ENCODE measurements at places on chromosomes 5 and 9.

- DNase-seq: no peak
Measured at GRCh38 chr9:130303613-130304055, 38.1 kb downstream of the HMCN2 start.

- DNase-seq: no peak
Measured at GRCh38 chr5:91018712-91019371, 364.3 kb downstream of the ARRDC3 start.

DNA sequence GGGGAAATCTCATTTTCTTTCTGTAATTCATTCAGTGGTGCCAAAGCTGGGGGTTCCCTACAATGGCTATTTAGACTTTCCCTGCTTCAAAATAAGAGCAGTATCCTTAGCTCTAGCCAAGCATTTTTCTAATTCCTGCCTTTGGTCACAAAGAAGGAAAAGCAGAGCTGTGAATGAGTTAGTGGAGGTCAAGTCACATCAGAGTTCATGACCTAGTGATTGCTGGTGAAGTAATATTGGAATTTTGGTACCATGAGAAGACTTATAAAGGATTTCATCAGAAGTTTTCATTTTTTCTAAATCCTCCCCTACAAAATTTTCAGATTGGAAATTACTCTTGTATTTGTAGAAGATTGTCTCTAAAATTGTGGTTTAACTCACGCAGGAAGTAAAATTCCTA lies 28.0 kb downstream of the DNAJC21 start:
- no peak for DNase-seq

- no peak for DNase-seq
Measured at GRCh38 chr9:114908104-114908622, 22.2 kb downstream of the TNFSF8 start.

DNA sequence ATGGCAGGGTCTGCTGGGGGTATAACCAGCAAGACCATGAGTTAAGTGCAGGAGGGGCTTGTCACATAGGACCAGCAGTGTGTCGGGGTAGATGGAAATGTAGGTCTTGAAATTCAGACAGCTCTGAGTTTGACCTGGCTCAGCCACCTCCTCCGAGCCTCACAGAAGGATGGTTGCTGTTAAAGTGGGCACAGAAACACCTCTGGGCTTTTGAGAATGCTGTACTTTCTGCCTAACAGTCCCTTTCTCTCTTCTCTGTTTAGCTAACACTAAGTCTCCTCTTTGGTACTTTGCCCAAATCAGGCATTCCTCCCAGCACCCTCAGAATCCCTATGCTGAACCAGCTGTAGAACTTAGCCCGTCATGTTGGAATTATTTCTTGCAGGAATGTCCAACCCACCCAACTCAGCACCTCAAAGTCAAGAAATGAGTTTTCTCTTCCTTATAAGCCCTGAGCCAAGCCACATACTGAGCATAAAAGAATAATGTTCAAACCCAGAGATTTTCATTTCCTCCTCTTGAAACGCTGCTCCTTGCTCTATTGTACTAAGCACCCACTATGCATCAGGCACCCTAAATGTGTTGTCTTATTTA lies 41.7 kb upstream of the MATR3 start:
- no peak for DNase-seq

DNA sequence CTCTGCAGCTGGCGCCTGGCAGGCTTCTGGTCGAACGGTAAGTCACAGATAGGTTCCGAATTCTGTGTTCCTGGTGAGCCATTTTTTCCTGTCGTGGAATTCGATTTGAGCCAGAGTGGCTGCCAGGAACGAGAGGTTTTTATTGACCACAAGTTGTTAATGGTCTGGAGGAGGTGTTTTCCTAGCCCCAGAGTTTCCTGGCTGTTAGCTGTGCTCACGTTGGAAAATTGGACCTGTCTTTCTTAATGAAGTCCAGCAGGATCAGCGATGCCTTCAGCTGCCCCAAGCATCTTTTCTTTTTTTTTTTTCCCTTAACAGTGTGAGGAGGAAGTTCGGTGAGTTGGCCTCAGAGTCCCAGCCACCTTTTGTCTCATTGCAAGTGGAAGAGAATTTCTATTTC lies 62.9 kb downstream of the COL5A1 start:
- DNase-seq: no peak

DNA sequence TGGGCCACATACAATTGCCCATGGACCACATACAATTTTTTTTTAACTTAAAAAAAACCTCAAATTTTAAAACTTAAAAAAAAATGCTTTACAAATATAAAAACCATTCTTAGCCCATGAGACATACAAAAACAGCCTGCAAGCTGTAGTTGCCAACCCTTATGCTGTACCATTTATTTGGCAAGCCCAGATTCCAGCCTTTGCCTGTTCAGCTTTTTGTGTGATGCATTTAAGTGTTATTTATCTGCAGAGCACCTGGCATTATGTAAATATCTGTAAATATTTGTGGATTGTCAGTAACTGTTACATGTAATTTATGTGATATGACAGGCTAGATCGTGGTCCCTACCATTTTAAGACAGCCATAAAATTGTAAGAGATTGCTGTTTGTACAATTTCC lies 32.6 kb downstream of the HEXB start:
- DNase-seq: no peak

DNA sequence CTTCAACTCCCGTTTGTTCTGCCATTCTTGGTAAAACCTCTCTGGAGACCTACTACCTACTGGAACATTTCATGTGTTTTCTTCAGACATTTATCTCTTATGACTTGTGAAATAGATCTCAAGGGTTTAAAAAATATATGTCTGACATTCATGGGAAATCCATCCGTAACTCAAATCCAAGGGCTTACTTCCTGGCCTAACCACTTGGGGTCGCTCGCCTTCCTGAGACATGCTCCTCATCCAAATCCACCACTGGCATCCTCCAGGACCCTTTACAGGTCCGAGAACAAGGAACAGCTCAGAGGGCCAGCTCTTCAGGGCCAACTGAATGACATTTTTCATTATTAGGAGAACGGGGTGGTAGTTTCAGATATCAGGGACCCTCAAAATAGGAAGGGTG lies 235.1 kb upstream of the TUT7 start:
- no peak for DNase-seq

GRCh38 chr9:121718084-121718483 lies 66.7 kb downstream of the DAB2IP start:
- DNase-seq: no peak

GRCh38 chr9:137000177-137000930 lies 4.0 kb upstream of the CLIC3 start:
- DNase-seq: no peak

- no peak for DNase-seq
Measured at GRCh38 chr5:159619826-159620225, 289.5 kb upstream of the IL12B start.

DNA sequence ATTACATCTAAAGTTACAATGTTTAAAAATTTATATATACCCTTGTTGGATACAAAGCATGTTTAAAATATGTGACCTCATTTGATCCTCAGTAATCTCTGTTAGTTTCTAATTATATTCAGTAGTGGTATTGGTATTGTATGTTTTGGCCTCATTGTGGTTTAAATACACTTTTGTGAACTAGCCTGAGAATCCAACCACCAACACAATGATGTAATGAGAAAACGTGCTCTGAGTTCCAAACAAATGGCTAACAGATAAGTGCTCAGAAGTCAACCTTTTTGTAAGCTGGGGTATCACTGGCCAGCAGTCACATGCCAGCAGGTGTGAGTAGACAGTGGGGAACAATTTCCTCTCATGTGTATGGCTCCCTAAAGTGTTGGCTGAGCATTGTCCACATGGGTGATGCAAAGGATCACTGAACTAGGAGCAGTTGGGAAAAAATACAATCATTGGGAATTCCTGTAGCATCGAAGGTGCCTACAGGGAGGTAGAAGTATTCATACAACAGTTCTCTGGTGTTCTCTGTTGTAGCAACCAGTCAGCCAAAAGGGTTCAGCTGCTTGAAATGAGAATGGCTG lies 56.1 kb downstream of the DOCK8 start:
- no peak for DNase-seq

GRCh38 chr5:103600086-103600485 lies 37.5 kb upstream of the NUDT12 start:
- DNase-seq: no peak

GRCh38 chr5:86570427-86571083 lies 47.2 kb upstream of the COX7C start:
- no peak for DNase-seq

DNA sequence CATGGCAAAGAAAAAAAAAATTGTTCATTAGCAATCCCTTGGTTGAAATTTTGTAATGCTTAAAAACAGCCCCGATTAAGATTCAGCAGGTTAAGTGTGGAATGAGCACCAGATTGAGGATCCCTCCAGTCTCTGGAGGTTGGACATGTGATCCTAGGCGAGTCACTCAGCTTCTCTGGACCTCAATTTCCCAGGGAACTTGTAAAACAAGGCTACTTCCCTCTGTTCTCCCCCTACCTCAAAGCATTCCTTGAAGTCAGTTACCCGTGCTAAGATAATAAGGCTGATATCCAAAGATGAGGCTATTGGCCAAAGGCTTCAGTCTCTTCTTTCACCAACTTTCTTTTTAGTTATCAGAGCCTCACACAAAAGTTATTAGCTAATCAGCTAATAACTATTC lies 2.9 kb downstream of the KLHL3 start:
- no peak for DNase-seq

DNA sequence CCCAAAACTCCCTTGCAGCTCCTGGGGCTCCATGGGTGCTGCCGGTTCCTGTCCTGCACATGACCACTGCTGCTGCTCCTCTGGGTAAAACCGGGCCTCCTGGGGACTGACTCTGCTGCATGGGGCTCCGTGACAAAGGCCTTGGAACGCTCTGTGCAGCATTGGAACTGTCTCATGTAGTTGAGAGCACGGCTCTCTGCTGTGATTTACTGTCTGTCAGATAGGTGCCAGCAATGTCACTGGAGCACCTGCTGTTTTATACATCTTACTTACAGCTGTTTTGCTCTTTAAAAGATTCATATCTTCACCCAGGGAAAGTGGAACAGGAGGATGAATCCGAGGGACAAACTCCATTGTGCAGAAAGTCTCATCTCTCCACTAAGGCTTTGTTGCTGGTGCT lies 138.1 kb downstream of the YIPF5 start:
- no peak for DNase-seq

GRCh38 chr9:137604345-137605086 lies 970 bp upstream of the ARRDC1 start:
- no peak for DNase-seq

GRCh38 chr5:6734243-6734700 lies 21.0 kb downstream of the TENT4A start:
- no peak for DNase-seq

- DNase-seq: no peak
Measured at GRCh38 chr9:113886933-113887332, 10.8 kb downstream of the ZNF618 start.

DNA sequence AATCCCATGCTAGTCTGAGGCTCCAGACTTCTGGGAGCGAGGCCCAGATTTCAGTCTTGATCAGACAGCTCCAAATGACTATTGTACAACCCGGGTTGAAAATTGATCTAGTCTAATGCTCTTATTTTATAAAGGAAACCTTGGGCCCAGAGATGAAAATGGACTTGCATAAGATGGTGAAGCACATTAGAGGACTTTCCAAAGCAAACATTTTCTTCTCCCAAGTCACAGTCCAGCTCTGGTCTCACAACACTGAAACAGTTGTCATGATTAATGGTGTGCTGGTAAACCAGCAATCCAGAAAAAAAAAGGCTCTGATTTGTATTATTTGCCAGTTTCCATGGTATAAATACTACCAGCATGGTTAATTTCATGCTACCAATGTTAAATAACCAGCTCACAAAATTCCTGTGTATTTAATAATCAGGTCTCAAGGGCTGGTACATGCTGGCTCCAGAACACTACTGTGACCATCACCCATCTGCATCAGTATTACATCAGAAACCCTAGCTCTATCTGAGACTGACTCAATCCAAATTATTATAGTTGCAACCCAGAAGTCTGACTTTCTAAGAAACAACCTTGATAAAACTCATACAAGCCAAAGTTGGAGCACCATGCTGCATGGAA lies 32.5 kb upstream of the ABLIM3 start:
- no peak for DNase-seq

GRCh38 chr5:88245241-88245892 lies 23.3 kb downstream of the TMEM161B start:
- DNase-seq: no peak

- no peak for DNase-seq
Measured at GRCh38 chr9:123998970-123999621, 12.5 kb upstream of the LHX2 start.

- DNase-seq: peak; percentile 27
Measured at GRCh38 chr5:139294374-139295165, 1.0 kb downstream of the MATR3 start.

All from stimulated activated CD4-positive, alpha-beta T cell treated with anti-CD3 and anti-CD28 coated beads, TNF-alpha, amount 100 ng/mL, for 48 hours (primary cell).